GM04503 (cell line): ENCODE measurements at places on chromosomes 3 and 15.

GRCh38 chr3:37946531-37946889, 44.1 kb upstream of the VILL start:
- DNase-seq = no peak

GRCh38 chr3:10189557-10190354, 25.0 kb downstream of the IRAK2 start:
- DNase-seq = no peak

GRCh38 chr3:175233957-175234940, 375.1 kb downstream of the NAALADL2 start:
- no peak for DNase-seq

GRCh38 chr3:112531358-112531781, 30.4 kb downstream of the ATG3 start:
- DNase-seq = no peak

DNA sequence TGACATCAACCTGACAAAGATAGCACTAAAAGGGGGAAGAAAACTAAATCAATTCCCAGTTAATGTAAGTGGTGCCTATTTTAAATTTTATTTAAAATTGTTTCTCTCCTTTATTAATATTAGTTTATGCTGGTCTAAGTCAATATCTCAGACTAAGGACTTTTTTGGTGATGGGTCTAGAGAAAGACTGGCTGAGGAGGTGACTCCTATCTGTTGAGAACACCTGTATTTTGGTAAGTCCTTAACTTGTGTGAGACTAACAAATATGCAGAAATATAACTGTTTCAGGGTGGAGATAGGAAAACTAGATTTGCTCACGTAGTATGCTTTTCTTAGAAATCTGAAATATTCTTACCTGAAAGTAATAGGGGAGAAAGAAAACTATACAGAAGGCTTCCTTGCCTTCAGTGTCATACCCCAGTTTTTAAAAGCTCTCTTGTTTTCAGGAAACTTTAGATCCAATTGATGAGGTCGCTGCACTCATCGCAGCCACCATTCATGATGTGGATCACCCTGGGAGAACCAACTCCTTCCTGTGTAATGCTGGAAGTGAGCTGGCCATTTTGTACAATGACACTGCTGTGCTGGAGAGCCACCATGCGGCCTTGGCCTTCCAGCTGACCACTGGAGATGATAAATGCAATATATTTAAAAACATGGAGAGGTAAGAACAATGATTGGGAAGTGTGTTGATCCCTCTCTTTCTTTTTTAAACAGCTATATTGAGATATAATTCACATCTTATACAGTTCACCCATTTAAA, 138.9 kb downstream of the PDE8A start:
- DNase-seq = no peak

GRCh38 chr3:193883551-193883950, 252.4 kb upstream of the HES1 start:
- no peak for DNase-seq

- DNase-seq = no peak
Measured at GRCh38 chr3:52063026-52063723, 6.8 kb upstream of the DUSP7 start.

GRCh38 chr15:60733196-60733595, 254.3 kb upstream of the ICE2 start:
- DNase-seq = no peak

DNA sequence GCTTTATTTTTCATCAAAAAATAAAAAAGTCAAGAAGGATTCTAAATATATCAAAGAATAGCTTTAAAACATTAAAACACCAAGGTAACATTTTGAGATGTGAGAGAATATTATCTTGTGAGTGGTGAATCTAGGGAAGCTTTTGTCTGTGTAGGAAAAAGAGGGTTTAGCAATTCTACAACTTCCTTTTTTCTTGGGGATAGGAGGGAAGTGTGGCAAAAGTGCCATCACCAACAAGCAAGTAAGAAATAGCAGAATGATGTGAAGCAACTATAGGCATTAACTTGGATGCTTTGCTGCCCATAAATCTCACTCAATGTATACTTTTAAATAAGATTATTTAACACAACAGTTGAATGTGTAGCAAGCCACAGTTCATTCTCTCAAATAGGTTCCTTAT, 57.8 kb upstream of the SUCLG2 start:
- no peak for DNase-seq

DNA sequence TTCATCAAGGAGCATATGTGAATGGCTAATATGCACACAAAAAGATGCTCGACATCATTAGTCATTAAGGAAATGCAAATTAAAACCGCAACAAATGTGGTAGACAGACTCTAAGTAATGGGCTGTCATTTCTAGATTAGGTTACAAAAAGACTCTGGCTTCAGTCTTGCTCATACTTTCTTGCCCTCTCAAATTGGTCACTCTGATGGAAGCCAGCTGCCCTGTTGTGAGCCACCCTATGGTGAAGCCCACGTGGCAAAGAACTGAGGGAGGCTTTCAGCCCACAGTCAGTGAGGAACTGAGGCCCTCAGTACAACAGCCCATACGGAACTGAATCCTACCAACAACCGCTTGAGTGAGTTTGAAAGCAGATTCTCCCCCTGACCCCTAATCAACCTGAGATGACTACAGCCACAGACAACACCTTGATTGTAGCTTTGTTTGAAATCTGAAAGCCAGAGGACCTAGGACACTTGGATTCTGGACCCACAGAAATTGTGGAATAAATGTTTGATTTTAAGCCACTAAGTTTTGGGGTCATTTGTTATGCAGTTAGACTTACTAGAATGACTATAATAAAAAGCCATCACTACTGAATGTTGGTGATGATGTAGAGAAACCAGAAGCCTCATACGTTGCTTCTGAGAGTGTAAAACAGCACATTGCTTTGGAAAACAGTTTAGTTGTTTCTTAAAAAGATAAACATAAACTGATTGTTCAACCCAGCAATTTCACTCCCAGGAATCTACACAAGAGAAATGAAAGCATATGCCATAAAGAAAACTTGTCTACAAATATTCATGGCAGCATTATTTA, 45.7 kb downstream of the EHHADH start:
- DNase-seq = no peak

DNA sequence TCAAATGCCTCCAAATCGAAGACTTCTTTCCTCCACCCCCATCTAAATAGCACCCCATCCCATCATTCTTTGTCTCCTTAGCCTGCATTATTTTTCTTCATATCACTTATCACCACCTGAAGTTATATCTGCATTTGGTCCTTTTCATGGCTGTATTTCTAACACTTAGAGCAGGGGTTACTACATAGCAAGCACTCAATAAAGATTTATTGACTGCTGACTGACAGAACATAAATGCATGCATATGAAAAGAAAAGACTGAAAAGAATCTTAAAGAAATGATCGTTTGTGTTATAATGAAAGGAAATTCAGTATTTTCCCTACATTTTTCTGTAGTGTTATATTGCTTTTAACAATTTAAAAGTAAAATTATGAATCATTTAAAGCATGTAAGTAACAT, 1.4 kb downstream of the LRRC31 start:
- DNase-seq = no peak

DNA sequence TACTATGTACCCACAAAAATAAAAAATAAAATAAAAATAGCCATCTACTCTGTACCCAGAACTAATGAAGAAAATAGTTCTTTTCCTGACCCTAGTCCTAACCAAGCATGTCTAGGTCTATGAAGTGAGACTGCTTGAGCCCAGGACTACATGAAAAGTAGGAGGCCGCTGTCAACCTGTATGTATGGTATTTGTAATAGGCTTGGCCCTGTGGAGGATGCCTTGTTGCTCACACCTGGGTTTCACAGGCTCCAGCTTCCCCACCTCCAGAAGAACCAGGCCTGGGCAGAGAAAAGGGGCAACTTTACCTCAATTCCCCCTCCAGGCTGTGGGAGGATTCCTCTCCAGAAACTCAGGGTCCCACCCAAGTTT, 6.8 kb upstream of the PKM start:
- no peak for DNase-seq

DNA sequence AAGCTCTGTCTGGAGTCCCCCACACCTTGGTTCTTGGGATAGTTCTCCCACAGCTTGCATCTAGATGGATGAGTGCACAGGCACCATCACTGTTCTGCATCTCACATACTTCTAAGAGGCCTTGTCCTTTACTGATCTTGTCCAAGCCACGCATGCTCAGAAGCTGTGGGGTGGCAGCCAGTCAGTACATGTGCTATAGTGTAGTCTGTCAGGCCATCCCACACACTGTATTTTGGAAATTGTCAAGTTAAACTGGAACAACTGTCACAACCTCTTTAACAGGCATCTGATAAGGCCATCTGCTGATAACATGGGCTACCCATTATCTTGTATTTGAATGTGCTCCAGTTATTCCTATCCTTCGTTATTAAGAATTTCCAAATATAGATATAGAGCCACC, 296.5 kb upstream of the AZI2 start:
- no peak for DNase-seq

- DNase-seq = no peak
Measured at GRCh38 chr3:189602471-189602870, 28.7 kb upstream of the TP63 start.

DNA sequence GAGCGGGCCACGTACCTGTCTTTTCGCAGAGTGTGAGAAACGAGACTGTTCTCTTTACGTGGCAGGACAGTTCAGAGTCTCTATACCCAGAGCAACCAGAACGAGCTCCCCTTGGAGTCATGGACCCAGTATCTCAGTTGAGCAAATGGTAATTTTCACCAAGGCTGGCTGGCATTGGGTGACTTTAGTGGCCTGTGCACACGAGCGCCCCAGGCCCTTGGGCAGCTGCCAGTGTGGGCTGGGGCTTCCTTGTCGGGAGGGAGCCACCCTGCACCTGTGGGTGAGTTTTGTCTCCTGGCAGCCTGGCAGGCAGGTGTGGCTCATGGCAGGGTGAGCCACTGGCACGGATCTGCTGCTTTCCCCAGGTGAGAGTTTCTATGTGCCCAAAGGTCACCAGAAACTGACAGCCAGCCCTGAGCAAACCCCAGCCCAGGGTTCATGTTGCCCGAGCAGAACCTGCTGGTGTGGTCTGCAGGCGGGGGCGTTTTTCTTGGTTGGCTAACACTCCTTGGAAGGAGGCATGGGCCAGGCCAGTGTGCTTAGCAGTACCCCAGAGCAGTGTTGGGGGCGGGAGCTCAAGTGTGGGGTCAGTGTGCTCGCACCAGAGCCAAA, 135.0 kb downstream of the TJP1 start:
- DNase-seq = no peak

- no peak for DNase-seq
Measured at GRCh38 chr15:66894986-66895780, 170.2 kb upstream of the SMAD3 start.
